ENCODE measurements at places on chromosomes 7 and 10. TPM values are rescaled to one million over a fixed set of nuclear protein-coding genes. Genes with fewer than 3 reads are reported as not detected.

Gene MRC1
- total RNA-seq: 0.09 TPM

Gene HTR5A
- total RNA-seq: not detected

Gene NEUROD6
- not detected for total RNA-seq

Gene EPO
- total RNA-seq: not detected

Gene SRRM3
- total RNA-seq: 2.7 TPM

Gene C10orf53
- total RNA-seq: not detected

Gene CFAP69
- total RNA-seq: 0.17 TPM

Gene JCAD
- 16.6 TPM for total RNA-seq

Gene AKR1D1
- not detected for total RNA-seq

Gene CTAGE8
- under 0.01 TPM for total RNA-seq

Gene ANXA11
- 137 TPM for total RNA-seq

Gene ADCY1
- total RNA-seq: 1.9 TPM

Gene RTKN2
- not detected for total RNA-seq

Gene SFRP5
- 0.09 TPM for total RNA-seq

Gene H2BK1
- total RNA-seq: not detected

Gene ZC3HAV1
- total RNA-seq: 22.1 TPM

Gene GNG11
- 68.2 TPM for total RNA-seq

Gene NPY4R2
- total RNA-seq: 0.47 TPM

Gene KIF20B
- total RNA-seq: 2.5 TPM

Gene TRIM73
- under 0.01 TPM for total RNA-seq

Gene GET4
- total RNA-seq: 17.1 TPM

Gene GRID1
- total RNA-seq: 0.34 TPM

Gene HSPA12A
- total RNA-seq: 8.4 TPM

Gene EGFR
- total RNA-seq: 27.8 TPM

Gene CUBN
- total RNA-seq: 0.77 TPM

Gene BTAF1
- total RNA-seq: 16.0 TPM

Gene FGL2
- 1.4 TPM for total RNA-seq

Gene GIMAP1
- total RNA-seq: not detected

Gene UCN3
- total RNA-seq: not detected

Gene EGR2
- total RNA-seq: 5.1 TPM

Gene KBTBD2
- 19.1 TPM for total RNA-seq

Gene MYOF
- 119 TPM for total RNA-seq

Gene RASA4
- 6.0 TPM for total RNA-seq

Gene NOLC1
- 37.6 TPM for total RNA-seq

Gene OR2A7
- total RNA-seq: 0.17 TPM

Gene ITGB1
- 610 TPM for total RNA-seq

Gene GPR85
- total RNA-seq: 0.35 TPM

Gene ZNF488
- 0.47 TPM for total RNA-seq

Gene ATG9B
- total RNA-seq: not detected

Gene SFTPA1
- total RNA-seq: not detected

Gene ASZ1
- not detected for total RNA-seq

Gene SHTN1
- total RNA-seq: 1.3 TPM

Gene LEP
- total RNA-seq: 1.7 TPM

Gene CRHR2
- total RNA-seq: not detected

Gene GDF2
- not detected for total RNA-seq

Gene PPP1R17
- not detected for total RNA-seq

Gene SUN3
- not detected for total RNA-seq

Gene PTF1A
- total RNA-seq: not detected

Gene HOXA11
- total RNA-seq: 4.0 TPM

Gene PGAM2
- total RNA-seq: 0.26 TPM

Gene ZNF487
- 3.8 TPM for total RNA-seq

Gene KMT2C
- total RNA-seq: 21.7 TPM

Gene CEP55
- 0.94 TPM for total RNA-seq

Gene CALN1
- total RNA-seq: not detected

Gene RBP4
- total RNA-seq: 1.2 TPM

Gene CTBP2
- total RNA-seq: 36.8 TPM
